ENCODE measurements at places on chromosomes 3 and 15. TPM values are rescaled to one million over a fixed set of nuclear protein-coding genes. Genes with fewer than 3 reads are reported as not detected.

SH2D7 gene
- total RNA-seq = not detected

NPAP1 gene
- not detected for total RNA-seq

NLGN1 gene
- 10.0 TPM for total RNA-seq

CLCN2 gene
- 2.6 TPM for total RNA-seq

PEX11A gene
- total RNA-seq = 18.3 TPM

SEMA3G gene
- not detected for total RNA-seq

NME9 gene
- total RNA-seq = not detected

GPR156 gene
- total RNA-seq = 0.91 TPM

CPN2 gene
- not detected for total RNA-seq

CNTN3 gene
- total RNA-seq = 0.07 TPM

RFTN1 gene
- 44.1 TPM for total RNA-seq
